ENCODE measurements at places on chromosomes 16 and 17.

GRCh38 chr17:43171586-43172487 lies 823 bp downstream of the NBR1 start:
- no peak for DNase-seq

- DNase-seq = no peak
Measured at GRCh38 chr16:69194488-69194887, 7.5 kb downstream of the SNTB2 start.

- no peak for DNase-seq
Measured at GRCh38 chr16:81167851-81168250, 70.6 kb upstream of the BCO1 start.

GRCh38 chr17:71378036-71378435 lies 742.8 kb upstream of the SOX9 start:
- DNase-seq = no peak

GRCh38 chr17:81740395-81740961 lies 28.4 kb downstream of the SLC25A10 start:
- no peak for DNase-seq

GRCh38 chr17:37123941-37124820 lies 175.4 kb downstream of the AATF start:
- DNase-seq = no peak

GRCh38 chr16:9521749-9522370 lies 430.4 kb downstream of the HAPSTR1 start:
- DNase-seq = no peak

DNA sequence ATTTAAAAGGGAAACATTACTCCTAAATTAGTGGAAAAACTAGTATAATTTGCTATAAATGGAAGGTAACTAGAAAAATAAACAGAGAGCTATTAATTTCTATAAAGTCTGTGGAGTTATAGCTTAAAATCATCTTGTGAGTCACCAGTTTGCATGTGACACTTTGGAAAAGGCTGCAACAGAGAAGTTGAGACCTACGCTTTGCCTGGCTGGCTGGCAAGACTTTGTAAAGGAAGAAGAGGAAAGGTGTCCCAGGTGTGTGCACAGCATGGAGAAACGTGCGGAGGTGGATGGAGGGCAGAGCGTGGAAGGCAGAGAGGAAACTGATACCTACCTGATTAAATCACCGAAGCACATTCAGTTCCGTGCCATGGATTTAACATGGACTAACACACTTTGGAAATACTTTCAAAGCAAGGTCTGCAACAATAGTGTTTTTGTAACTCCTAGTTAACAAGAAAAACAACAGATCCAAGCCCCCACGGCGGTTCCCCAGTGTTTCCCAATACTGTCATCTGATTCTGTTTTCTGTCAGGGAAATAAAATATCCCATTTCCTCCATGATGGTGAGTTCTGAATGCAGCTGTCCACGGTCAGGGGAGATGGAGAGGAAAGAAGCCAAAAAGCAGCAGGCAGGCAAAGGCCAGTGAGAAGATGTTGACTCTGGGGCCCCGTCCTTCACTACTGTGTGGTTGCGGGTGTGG lies 134.8 kb downstream of the XYLT1 start:
- no peak for DNase-seq

GRCh38 chr17:11742886-11743285 lies 144.6 kb downstream of the DNAH9 start:
- DNase-seq = peak; percentile 18

GRCh38 chr17:44759086-44759915 lies 513 bp downstream of the ADAM11 start:
- DNase-seq = no peak

DNA sequence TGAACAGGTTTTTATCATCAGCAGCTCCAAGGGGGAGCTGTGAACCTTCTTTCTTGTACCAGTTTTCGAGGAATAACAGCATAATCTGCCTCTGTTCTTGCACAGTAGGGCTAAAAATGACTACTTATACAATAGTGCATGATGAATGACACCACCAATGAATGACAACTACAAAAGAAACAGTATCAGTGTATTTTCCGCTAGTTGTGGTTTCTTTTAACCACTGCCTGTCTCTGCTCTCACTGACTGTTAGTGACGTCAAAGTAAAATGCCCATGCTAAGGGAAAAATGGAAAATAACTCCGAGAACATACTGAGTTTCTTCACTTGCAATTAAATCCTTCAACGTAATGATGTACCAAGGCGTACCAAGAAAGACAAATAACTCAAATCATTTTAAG lies 294.9 kb downstream of the MAP2K6 start:
- DNase-seq = no peak

DNA sequence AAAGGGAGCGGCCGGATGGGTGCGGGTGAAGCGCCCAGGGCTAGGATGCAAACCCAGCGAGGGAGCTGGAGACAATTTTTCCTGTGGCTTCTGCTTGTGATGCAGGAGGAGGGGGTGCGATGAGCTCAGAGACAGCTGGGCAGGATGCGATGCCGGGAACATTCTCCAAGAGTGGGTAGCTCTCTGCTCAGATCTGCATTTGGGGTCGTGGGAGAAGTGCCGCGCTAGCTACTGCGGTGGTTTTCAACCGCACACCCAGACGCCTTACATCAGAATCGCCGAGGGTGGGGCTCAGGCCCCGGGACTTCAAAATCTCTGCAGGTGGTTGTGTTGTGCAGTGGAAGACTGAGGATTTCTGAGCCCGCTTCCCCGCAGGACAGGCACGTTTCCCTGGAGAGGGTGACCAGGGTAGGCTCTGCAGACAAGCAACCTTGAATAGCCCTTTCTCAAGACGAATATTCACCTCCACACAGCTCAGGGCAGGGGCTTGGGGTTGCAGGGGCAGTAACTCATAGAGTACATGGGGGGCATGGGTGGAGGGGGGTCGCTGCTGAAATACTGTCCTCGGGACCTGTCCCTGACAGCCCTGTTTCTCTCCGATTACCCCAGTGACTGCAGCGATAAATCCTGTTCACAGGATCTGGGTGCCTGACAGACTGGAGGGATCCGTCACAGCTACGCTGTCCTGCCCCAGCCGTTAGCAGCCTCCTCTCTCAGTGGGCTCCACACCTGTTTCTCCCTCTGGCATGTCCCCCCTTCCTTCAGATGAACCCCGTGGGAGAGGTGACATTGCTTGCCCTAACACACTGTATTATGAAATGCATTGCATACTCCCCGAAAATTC lies 63.3 kb downstream of the HAPSTR1 start:
- DNase-seq = no peak

- DNase-seq = no peak
Measured at GRCh38 chr17:47275245-47275984, 21.8 kb downstream of the ITGB3 start.

GRCh38 chr16:85386467-85387170 lies 226.5 kb upstream of the GSE1 start:
- DNase-seq = no peak

GRCh38 chr17:10071141-10071540 lies 127.3 kb downstream of the GAS7 start:
- no peak for DNase-seq

GRCh38 chr16:12587170-12587569 lies 216.5 kb downstream of the CPPED1 start:
- DNase-seq = no peak

GRCh38 chr17:58525239-58525638 lies 10.8 kb upstream of the MTMR4 start:
- no peak for DNase-seq

DNA sequence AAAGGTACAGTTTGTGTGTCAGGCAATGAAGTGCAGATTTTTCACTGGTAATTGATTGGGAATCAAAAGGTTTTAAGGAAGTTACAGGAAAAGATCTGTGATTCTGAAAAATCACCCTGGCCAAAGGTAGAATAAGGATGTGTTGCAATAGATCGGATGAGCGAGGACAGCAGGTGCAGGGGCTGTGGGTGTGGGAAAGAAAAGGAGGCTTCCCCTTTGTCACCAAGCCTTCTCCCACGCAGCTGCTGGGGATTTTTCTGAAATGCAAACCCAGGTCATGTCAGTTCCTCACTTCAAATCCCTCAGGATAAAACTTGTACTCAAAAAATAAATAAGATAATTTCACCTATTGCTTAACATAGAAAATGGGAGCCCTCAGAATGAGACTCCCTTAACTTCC lies 47.9 kb upstream of the ARHGAP17 start:
- no peak for DNase-seq

GRCh38 chr17:39665642-39666224 lies 584 bp downstream of the TCAP start:
- DNase-seq = no peak

DNA sequence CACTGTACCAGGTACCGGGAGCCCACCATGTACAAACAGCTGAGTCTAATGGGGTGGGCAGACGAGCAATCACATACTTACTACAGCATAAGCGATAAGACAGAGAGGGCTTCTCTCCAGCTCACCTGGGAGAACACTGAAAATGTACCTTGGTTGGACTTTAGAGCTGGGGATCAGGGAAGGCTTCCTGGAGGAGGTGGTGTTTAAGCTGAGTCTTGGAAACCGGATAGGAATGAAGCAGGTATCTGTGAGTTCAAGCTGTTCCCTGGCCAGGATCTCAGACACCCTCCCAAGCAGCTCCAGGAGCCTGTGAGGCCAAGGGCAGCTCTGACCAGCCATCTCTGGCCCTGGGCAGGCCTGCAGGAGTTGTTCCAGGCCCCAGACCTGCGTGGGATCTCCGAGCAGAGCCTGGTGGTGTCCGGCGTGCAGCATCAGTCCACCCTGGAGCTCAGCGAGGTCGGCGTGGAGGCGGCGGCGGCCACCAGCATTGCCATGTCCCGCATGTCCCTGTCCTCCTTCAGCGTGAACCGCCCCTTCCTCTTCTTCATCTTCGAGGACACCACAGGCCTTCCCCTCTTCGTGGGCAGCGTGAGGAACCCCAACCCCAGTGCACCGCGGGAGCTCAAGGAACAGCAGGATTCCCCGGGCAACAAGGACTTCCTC lies 8.0 kb upstream of the SERPINF1 start:
- DNase-seq = no peak

- no peak for DNase-seq
Measured at GRCh38 chr16:26196310-26196709, 504.6 kb downstream of the HS3ST4 start.

- DNase-seq = no peak
Measured at GRCh38 chr16:58011652-58012051, 10.4 kb downstream of the USB1 start.

DNA sequence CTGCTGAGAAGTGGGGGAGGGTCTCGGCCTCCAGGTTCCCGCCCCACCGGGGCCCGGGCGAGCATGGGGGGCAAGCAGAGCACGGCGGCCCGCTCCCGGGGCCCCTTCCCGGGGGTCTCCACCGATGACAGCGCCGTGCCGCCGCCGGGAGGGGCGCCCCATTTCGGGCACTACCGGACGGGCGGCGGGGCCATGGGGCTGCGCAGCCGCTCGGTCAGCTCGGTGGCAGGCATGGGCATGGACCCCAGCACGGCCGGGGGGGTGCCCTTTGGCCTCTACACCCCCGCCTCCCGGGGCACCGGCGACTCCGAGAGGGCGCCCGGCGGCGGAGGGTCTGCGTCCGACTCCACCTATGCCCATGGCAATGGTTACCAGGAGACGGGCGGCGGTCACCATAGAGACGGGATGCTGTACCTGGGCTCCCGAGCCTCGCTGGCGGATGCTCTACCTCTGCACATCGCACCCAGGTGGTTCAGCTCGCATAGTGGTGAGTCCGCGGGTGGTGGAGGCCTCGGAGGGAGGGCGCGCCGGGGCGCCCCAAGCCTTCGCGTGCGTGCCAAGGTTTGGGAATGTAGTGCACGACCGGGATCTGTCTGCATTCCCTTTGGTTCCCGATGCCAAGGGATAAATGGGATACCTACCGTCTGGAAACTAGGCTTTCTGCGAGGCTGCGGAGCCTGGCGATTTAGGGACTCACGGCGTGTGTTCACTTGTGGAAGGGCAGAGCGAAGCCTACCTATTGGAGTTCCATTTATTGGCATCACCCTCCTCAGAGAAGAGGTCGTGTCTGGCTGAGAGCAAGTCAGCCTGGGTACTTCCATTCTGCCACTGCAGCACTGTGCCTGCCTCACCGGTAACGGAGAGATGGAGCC lies 1.0 kb downstream of the ZNRF1 start:
- no peak for DNase-seq

DNA sequence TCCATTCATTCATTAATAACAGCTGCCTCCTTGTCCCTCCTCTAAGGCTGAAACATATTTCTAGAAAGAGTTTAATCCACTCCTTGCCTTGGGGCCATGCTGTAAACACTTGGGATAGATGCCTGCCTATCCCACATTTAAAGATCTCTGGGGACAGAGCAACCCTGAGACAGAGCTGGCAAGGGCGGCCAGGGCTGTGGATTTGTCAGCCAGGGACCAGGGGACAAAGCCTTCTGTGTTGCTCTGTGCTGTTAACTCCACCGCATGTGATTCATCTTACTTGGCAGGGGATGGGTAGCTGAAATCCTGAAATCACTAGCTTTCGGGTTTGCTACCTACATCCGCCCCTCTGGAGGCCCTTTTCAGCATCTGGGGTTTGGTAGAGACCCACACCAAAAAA lies 392.9 kb downstream of the SLC39A11 start:
- no peak for DNase-seq

DNA sequence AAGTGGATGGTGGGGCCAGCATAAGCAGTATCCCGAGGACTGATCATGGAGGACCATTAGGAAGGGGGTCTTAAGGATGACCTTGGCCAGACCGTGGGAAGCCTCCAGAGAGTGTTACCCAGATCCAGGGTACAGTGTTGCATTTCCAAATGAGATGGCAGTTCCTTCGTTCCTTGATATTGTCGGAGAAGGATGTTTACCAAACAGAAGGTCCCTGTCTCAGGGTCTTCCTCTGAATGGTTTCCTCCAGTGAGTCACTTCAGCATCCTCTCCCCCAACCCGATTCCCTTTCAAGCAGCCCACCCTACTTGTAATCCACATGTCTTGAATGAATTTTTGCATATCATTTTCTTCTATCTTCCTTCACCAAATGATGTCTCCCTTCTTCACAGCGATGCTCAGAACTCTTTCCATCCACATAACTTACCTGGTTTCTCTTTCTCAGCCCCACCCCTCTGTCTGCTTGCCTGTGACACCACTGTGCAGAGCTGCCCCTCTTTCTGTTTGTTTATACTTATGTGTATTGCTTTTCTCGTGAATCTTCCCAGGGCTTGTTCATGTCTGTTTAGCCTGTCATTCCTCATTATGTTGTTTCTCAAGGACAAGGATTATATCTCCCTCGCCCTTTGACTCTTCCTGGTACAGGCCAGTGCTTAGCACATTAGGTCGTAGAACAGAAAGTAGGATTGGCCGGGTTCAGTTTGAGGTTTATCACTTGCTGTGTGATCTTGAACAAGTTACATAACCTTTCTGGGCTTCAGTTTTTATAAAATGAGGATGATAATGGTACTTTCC lies 5.7 kb downstream of the GOSR2 start:
- DNase-seq = no peak
